Adipocyte (in vitro differentiated cells): ENCODE measurements at places on chromosomes 16 and 17.
A peak's percentile ranks its signal among the peaks of the same experiment; 100 is the strongest.

DNA sequence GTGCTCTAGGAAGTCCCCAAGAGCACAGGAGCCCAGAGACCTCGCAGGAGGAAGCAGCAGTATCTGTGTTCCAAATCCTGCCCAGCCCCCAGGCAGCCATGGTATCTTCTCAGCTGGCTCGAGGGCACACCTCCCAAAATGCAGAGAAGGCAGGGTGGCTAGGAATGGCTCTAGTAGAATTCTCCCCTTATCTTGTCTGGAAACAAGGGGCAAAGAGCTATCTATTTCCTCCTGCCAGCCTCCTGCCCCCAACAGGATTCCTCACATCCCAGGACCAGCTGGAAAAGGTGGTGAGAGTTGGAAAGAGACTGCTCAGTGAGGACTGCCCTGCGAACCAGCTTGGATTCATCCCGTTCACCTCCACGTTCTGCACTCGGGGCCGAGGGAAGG lies 8.6 kb upstream of the TSPOAP1 start:
- no peak for DNase-seq

DNA sequence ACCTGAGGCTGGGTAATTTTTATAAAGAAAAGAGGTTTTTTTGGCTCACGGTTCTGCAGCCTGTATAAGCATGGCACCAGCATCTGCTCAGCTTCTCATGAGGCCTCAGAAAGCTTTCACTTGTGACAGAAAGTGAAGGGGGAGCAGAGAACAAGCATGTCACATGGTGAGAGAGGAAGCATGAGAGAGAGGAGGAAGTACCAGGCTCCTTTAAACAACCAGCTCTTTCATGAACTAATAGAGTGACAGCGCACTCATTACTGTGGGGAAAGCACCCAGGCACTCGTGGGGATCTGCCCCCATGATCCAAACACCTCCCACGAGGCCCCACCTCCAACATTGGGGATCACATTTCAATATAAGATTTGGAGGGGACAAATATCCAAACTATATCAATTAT lies 86.8 kb downstream of the USP32 start:
- no peak for DNase-seq

DNA sequence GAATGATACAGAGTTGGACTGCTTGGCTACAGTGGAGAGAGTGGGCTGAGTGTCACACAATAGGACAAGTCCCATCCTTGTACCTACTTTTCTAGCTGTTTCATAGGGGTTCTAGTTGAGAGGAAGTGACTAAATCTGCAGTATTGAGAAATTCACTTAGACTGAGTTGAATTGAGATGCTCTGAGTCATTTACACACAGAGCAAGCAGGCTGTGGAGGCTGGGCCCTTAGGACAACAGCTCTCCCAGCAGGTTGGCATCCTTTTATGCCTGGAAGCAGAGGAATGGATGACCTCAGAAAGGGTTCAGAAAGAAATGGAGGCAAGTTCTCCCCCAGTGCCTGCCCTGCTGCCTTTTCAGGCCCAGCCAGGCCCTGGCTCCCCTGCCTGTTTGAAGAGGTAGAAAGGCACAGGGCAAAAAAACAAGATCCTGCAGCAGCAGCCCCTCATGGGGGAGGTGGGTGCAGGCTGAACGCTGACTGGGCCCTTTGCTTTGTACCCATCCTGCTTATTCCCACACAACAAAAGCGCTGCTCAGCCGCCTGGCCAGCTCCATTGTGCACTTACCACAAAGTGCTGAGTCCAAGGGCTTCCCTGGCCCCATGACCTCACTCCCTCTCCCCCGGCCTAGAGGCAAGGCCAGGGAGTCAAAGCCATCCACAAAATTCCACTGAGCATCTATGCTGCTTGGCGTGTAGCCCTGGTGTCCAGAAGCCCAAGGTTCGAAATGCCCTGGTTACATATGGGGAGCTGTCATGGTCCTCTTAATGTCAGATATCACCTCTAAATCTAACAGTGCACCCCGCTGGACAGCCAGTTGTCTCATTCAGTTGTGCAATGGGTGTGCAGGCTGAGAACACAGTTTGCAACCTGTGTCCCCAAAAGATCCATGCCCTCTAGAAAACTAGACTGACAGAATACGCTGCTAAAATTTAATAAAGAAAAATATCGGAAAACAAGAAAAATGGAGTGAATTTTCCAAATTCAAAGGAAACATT lies 5.4 kb upstream of the CRYBA1 start:
- peak; percentile 97 for DNase-seq

DNA sequence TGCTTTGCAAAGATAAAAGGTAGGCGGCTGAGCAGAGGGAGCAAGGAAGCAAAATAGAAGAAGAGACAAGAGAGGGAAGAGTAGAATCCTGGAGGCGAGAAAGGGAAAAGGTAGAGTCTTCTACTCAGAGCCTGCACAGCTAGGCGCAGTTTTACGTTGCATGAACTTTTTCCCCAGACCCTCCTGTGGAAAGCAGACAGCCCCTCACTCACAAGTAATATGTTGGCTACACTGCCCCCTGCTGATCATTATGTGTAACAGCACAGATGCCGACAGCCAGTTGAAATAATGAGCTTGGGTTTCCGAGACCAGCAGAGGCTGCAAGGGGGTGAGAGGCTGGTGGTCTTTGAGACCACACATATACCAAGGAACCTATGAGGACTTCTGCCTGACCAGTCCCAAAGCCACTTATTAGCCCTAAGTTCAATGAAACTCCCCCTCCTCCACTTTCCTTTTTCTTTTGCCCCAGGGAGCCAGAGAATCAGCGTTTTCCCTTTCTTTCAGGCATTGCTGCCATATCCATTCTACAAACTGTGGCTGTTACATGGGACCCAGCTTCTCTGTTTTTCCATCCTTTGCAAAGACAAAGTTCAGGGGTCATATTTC lies 22.5 kb upstream of the CMTR2 start:
- peak; percentile 66 for DNase-seq

DNA sequence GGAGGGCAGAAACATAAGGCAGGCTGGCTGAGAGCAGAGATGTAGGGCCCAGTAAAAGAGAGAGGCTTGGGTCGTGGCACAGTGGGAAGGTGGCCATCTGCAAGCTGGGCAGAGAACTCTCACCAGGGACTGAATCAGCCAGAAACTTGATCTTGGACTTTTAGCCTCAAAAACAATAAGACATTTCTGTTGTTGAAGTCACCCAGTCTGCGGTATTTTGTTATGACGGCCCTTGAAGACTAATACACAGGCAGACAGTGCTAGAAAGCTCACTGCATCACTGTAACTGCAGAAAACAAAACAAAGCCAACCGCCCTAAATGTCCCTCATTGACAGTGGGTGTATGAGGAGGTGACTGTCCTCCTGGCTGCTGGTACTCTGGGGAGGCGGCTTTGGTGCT lies 3.9 kb upstream of the JPH3 start:
- DNase-seq, result no peak

GRCh38 chr16:1048442-1049112 lies 24.0 kb upstream of the SSTR5 start:
- DNase-seq, result peak; percentile 52

GRCh38 chr17:17493986-17494466 lies 2.2 kb downstream of the RASD1 start:
- DNase-seq, result no peak

DNA sequence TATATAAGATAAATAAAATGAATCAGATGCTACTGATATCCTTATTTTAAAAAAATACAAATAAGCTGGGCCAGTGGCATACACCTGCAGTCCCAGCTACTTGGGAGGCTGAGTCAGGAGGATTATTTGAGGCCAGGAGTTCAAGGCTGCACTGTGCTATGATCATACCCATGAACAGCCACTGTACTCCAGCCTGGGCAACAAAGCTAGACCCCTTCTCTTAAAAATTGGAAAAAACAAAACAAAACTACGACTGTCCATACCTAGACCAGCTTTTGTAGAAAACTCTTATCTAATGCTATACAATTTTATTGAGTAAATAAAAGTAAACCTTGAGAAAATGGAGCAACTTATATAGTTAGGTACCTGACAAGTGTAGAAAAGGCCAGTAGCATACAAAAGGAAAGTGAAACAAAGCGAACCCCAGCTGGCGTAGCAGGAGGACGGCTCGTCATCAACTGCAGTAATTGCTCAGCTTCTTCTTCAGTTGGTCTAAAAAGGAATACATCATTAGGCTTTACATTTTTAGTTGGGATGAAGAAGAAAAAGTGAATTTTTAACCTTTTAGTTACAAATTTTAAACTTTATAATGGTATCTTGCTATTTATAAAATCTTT lies 23.6 kb downstream of the INTS2 start:
- DNase-seq, result no peak

GRCh38 chr16:77637940-77638339 lies 84.4 kb upstream of the NUDT7 start:
- no peak for DNase-seq

- peak; percentile 9 for DNase-seq
These were observed 58.6 kb downstream of the WSB1 start for GRCh38 chr17:27352448-27353032.

GRCh38 chr16:23245268-23245667 lies 56.8 kb upstream of the SCNN1B start:
- no peak for DNase-seq

GRCh38 chr17:72931163-72931562 lies 161.3 kb downstream of the SLC39A11 start:
- DNase-seq, result no peak

- DNase-seq, result no peak
These were observed 6.5 kb upstream of the ABR start for GRCh38 chr17:1186214-1186820.

GRCh38 chr17:44023545-44024270 lies 8.9 kb upstream of the TMEM101 start:
- no peak for DNase-seq

DNA sequence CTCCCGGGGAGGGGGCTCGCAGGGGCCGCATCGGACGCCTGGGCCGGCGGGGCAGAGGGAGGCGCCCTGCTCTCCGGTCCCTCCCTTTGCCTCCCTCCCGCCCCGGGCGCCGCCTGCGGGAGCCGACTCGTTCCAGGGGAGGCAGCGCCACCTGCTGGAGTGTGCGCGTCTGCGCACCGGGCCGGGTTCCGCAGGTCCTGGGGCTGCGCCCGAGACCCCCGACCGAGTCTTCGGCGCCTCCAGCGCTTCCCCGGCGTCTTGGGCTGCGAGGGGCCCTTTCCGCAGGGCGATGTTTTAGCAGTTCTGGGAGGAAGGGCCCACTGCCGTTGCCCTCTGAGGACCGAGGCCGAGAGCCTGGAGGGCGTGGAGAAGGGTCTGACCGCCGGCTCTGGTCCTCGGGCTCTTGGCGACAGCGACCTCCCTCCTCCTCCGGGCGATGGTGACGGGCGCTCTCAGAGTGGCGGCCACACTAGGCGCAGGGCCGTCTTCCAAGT lies 106.3 kb downstream of the SEC14L1 start:
- DNase-seq, result peak; percentile 94

DNA sequence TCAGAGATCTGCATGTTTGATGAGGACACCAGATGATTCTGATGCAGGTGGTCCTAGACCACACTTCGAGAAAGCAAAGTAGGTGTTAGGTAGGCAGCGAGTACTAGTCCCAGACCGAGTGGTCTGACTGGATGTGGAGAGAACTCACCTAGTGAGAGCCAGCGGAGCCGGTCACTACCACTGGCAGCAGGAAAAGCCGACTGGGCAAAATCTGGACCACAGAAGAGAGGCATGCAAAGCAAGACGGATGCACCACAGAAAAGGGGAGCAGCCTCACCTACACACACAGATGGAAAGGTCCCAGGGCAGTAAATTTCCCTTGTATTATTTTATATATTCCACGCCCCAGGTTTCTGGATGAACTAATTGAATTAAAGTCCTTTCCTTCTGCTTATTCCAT lies 13.5 kb downstream of the COX10 start:
- no peak for DNase-seq

DNA sequence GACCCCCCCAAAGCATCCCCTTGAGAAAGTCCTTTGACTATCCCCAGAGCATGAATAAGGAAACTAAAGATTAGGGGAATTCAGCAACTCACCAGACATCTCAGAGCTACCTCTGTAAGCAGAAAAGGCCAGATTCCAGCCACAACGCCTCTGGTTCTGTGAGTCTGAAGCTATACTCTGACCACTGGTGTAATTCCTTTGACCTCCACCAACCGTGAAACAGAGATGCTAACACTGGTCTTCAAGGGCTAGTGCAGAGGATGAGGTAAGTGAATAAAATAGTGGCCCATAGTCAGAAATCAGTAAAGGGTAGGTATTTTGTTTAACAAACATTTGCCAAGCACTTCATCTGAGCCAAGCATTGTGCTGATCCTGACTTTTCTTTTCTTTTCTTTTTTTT lies 353.4 kb downstream of the NPIPA8 start:
- DNase-seq, result no peak

DNA sequence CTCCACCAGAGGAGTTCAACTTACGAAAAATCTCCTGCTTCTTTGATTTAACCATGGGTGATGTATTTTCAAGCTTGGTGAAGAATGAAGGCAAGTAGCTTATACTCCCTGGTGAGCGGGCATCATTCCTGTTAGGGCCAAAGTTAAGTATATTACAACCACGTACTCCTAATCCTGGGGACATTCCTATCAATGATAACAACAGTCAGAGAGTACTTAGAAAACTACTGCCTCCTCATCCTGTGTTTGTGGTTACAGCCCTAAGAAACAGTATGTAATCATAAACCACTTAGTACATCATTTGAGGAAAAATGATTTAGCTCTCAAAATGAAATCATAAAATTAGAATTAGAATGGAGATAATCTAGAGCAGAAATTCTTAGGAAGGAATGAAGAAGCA lies 47.3 kb downstream of the TTC19 start:
- peak; percentile 5 for DNase-seq
